GM18507 (cell line): ENCODE measurements at places on chromosomes 16 and 17.

GRCh38 chr17:49018748-49019147 is 21.6 kb downstream of the IGF2BP1 start:
- DNase-seq, result no peak

- no peak for DNase-seq
Observed at GRCh38 chr17:5011928-5012327, 14.2 kb downstream of the KIF1C start.

DNA sequence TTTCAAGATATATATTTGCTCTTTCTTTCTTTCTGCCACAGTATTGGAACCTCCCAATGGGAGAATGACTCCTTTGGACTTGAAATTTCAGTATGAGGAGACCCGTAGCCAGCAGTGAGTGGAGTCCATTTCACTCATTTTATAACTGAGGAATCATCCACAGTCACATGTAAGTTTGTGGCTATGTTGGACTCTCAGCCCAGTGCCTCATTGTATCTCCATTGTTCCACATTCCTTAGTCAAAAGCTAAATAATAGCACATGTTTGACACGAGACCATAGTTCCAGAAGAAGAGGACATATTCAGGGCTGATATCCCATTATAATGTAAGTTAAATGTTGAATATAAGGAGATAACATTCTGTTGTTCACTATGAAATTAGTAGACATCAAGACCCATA is 12.7 kb upstream of the SPAG9 start:
- no peak for DNase-seq

DNA sequence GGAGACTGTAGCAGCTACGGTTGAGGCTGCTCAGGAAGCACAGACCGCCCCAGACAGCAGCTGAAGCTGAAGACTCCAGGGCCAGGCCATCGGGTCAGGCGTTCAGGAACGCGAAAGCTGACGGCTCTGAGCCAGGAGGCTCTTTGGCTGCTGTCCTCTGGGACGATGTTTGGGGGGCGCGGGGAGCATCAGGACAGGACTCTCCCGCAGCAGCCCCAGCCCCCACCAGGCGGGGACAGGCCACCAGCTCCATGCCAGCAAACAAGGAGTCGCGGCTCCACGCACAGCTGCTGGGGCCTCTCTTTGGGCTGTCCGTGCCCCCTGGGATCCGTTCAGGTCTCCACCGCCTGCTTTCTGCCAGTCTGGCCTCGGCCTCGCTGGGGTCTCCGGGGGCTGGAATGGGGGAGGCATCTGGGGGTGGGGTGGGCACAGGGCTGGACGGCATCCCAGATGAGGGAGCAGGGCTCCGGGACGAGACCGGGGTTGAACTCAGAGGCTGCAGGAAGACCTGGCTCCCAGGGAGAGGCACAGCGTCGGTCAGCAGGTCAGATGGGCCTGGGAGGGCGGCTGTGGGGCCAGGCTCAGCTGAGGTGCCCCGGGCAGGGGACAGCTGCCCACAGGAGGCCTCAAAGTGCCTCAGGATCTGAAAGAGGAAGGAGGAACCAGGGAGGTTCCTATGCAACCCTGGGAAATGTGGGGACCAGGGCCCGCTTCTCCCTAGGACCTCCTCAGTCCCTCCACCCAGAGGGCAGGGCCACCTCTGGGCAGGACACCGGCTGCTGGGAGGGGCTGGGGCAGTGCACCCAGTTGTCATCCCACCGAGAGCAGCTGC is 6.3 kb upstream of the CEP131 start:
- no peak for DNase-seq

GRCh38 chr17:32609085-32609484 is 122.3 kb downstream of the CDK5R1 start:
- DNase-seq, result peak; percentile 51

- DNase-seq, result no peak
Observed at GRCh38 chr16:29009050-29009837, 24.4 kb downstream of the LAT start.

- DNase-seq, result no peak
Observed at GRCh38 chr17:75514299-75514918, 928 bp downstream of the CASKIN2 start.

DNA sequence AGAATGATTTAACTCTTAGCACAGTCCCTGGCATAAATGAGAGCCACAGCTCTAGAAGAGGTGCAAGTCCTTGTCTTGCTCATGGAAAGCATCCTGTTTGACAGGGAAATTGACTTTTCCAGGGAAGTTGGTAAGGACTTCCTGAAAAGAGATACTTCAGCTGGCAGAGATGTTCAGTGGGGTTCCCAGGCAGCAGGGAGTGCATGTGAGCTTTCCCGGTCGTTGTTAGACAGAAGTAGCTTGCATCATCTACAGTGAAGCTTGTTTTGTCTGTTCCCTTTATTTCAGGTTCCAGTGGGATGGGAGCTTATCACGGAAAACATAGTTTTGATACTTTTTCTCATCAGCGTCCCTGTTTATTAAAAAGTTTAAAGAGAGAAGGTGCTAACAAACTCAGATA is 22.9 kb downstream of the ALDH3A2 start:
- no peak for DNase-seq

- DNase-seq, result no peak
Observed at GRCh38 chr16:81668243-81669097, 110.6 kb upstream of the PLCG2 start.
